ENCODE measurements at places on chromosomes 7 and 10.

DNA sequence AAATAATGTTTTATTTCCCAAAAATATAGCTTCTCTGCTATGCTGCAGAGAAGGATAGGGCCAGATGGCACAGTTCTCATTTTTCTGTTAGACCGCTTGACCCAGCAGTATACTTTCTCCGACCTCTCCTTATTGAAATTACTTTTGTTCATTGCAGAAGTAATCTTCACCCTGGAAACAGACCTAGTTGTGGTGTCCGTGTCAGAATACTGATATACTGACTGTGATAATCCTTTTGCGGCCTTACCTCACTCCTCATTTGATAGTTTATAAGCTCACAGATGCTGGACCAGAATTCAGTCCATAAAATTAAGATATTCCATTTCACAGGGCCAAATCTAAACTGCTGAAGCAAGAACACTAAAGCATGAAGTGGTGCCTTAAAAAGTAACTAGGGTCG is 260.6 kb upstream of the DKK1 start:
- no peak for DNase-seq

GRCh38 chr7:102404005-102404861 is 8.1 kb downstream of the PRKRIP1 start:
- peak; percentile 53 for DNase-seq

GRCh38 chr10:20288060-20288459 is 471.8 kb downstream of the PLXDC2 start:
- no peak for DNase-seq

DNA sequence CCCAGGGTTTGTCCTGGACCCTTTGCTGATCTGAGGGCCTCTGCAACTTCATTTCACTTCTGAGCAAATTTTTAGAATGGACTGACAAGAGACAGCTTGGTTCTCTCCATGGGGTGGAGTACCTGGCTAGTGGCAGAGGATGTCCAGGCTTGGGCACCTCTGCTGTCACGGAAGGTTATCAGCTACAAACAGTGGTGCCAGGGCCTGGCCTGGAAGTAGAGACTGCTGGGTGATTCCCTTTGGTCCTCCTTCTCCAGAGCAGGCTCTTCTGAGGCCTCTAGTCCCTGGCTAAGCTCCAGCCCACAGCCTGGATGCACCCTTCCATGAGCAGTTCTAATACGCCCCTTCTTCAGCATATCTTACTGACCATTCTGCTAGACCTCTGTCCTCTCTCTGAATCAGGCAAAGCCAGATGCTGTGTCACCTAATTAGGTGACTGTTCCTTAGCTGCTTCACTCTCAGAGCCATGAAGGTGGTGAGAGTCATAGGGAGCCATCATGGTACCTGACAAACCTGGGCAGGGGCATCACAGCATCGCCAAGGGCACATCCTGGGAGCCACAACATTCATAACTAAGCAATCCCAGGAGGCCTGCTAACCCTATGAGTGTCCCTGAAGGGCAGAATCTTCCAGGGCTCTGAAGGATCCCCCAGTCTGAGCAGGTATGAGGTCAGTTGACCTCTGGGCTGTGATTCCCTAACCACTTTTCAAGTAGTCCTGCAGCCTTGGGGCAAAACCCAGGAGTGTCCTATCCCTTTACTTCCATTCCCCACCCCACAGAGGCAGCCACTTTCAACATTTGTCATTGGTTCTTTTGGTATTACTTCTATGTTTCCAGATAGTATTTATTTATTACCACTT is 4.0 kb downstream of the ARHGAP22 start:
- DNase-seq: no peak

DNA sequence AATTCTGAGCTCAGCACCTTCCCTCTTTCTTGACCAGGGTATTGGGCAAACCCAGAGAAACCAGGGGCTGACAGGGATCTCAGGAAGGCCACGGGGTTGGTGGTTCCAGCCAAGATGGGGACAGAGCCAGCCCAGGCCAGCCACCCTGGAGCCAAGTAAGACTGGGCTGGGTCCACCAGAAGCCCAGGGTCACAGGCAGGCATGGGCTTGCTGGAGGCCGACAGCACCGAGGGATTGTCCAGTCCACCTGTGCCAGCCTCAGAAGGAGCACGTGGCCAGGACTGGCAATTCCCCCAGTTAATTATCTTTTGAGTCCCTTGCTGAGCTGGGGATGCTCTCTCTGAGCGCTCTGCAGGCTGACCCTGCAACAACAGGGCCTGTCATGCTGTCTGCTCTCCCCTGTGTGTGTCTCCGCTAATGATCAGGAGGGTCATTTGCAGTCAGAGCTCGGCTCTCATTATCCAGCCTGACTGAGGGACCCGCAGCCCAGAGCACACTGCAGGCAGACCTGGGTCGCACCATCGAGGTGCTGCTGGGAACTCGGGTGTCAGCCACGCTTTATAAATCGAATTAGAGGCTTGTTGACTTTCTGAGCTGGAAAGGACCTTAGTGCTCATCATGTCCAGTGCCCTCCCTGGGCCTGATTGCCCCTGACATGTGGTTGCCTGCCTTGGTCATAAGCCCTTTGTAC is 69.5 kb upstream of the PPIF start:
- DNase-seq: no peak

DNA sequence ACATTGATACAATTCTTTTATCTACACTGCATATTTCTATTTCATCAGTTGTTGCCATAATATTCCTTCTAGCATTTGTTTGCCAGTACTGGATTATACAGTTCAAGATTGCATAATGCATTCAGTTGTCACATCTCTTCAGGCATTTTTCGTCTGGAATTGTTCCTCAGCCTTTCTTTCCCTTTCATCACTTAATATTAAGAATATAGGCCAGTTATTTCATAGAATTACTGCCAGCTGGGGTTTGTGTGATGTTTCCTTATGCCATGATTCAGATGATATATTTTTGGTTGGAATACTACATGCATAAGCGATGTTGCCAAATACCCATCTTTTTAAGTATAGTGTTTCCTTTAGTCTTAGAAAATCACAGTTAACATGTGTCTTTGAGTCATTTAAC is 20.8 kb downstream of the KIFBP start:
- DNase-seq: no peak

- DNase-seq: no peak
Observed at GRCh38 chr10:70514591-70514990, 36.0 kb downstream of the PALD1 start.

GRCh38 chr10:101284744-101285463 is 55.6 kb upstream of the LBX1 start:
- no peak for DNase-seq

DNA sequence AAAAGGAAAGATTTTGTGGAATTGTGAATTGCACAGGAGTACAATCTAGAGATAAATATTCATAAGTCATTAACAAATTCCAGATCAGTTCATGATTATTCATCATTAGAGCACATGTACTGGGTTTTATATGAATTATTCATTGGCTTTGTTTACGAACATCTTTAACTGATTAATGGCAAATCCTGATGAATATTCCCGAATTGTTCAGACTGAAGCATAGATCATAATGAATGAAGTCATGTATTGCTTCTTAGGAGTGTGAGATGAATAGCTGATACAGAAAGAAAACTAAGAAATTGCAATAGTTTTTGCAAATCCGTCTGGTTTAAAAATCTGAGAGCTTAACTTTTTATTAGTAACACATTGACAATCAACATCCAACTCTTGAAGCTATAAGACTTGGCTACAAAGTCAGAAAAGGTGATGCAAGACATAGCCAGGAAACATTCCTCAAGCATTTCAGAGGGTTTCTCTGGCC is 183.6 kb upstream of the DGKB start:
- no peak for DNase-seq

DNA sequence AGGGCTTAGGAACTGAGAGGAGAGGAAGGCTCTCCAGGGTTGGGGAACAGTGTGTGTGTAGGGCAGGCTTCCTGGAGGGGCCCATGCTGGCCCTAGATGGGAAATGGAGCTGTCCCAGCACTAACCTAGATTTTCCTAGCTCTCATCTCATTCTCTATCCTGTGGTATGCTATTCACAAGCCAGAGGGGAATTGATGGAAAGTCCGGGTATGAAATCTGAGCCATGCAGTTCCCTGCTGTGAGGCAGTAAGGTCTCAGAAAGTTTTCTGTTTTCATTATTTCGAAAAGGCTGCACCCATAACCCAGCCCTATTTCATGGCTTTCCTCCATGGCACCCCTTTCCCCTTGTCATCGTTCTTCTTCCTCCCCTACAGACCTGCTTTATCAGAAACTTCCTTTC is 220.3 kb downstream of the RPS24 start:
- DNase-seq: no peak

DNA sequence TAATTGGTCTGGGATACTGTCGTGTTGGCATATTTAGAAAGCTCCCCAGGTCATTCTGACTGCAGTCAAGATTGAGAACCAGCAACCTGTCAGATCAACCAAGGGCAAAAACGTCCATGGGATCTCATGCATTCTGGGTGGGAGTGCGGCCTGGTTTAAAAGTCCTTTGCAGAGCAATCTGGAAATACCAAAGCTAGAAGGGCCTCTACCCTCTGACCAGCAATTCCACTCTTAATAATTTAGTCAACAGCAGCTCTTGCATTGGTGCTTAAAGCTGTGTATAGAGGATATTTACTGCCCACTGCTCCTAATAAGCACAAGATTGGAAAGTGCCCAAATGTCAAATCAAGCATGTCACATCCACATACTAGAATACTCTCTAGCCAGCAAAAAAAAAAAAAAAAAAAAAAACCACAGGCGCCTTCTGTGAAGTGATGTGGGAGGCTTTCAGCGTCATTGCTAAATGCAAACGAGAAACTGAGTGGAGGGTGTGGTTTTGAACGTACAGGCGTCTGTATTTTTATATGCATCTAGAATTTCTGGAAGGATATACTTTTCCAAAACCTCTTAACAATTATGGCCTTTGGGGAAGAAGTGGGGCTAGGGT is 44.8 kb upstream of the HSPA12A start:
- no peak for DNase-seq

DNA sequence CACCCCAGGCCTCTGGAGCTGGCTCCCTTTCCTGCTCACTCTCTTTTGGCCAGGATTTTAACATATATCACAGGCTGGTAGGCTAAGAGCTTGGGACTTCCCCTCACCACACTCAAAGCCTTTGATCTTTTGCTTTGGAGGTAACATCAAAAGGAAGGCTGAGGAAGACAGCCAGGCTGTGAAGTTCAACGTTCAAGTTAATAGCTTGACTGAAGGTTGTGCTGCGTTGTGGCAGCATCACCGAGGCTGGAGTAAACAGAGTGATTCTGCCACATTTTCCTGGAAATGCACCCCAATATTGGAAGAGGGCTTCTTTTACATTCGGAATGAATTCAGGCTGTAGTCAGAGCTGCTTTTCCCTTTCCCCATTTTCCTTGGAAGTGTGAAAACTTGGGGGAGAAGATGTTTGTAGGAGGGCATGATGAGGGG is 57.3 kb downstream of the TCF7L2 start:
- no peak for DNase-seq

DNA sequence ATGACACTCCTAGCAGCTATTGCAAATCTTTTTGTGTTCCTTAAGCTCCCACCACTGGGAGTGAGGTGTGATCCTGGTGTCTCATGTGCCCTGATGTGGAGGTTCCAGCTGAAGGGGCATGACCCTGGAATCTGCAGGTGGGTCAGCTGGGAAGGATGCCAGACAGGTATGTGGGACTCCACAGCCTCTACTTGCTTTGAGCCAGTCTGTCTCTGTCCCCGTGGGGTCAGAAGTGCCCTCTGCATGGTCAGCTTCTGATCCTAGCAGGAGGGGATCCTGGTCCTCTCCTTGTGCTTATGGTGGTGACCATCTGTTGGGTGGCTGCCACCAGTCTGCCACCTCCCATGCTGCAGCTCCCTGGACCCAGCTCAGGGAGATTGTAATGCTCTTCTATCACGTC is 51.1 kb upstream of the COMTD1 start:
- DNase-seq: no peak

DNA sequence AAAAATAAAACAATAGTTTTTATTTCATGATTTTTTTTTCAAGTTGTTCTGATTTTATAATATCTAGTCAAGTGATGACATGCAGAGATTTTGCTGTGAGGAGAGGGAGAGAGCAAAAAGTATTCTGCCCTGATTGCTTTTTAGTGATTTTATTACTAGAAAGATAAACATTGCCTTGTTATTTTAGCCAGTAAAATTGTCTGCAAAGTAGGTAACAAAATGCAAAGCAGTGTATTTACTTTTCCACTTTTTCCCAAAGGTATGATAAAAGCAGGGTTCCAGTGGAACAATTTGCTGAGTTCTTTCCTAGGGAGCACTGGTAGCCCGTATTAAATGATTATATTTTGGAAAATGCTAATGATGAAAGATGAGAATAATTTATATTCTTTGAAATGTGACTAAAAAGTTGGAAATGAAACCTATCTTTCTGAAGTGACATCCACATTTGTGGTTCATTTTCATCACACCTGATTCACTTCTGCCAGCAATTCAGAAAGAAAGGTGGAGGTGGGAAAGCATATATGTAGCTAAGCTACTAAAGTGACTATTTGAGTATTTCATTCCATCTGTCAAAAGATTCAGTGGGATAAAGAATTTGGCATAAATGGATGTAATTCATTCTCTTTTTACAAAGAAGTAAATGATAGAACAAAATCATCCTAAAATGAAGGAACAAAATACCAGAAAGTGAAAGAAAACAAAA is 300.3 kb downstream of the ADK start:
- DNase-seq: no peak

GRCh38 chr7:155205368-155206317 is 92.0 kb upstream of the INSIG1 start:
- DNase-seq: no peak

All from NCI-H2029 (cell line).